ENCODE measurements at places on chromosomes 5 and 9.

DNA sequence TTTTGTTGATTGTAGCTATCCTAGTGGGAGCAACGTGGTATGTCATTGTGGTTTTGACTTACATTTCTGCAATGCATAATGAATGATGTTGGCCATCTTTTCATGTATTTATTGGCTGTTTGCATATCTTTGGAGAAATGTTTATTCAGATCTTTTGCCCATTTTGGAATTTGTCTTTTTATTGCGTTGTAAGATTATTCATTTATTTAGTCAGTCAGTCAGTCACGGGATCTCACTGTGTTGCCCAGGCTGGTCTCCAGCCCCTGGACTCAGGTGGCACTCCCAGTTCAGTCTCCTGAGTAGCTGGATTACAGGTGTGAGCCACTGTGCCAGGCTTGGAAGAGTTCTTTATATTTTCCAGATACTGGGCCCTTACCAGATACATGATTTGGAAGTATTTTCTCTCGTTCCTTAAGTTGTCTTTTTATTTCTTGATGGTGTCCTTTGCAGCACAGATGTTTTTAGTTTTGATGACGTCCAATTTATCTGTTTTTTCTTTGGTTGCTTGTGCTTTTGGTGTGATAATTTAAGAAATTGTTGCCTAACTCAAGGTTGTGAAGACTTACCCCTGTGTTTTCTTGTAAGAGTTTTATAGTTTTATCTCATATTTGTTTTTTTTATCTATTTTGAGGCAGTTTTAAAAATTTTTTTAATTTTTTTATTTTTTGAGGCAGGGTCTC lies 67.1 kb downstream of the EHMT1 start:
- DNase-seq, result no peak

DNA sequence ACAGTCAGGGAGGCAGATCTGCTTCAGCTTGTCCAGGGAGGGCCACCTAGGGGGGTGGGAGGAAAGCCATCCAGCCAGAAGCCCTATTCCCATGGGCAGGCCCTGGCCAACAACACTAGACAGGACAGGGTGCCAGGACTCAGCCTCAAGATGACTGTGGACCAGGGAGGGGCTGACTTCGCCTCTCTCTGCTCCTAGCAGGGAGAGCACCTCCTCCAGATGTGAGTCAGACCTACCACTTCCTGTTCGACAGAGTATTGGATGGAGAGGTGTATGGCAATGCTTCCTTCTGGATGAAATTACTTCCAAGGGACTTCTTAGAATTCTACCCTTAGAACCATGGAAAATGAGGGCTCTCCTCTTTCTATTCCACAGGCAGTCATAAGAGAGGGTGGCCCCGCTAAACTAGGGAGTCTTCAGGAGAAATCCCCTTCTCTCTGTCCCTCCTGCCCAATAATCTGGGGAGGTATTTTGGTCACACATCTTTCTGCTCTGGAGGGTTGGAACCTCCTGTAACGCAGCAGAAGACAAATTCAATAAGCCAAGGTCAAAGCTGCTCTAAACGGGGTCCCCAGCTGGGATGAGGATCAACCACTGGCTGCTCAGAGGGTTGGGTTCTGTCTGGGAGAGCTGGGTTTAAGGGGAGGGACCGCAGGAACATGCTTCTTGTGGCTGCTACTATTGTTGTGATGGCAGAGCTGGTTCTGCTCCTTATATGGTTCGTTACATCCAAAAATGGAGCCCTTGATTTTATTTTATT lies 23.2 kb upstream of the RCL1 start:
- DNase-seq, result no peak

GRCh38 chr5:59769832-59770231 lies 123.7 kb downstream of the PDE4D start:
- no peak for DNase-seq

DNA sequence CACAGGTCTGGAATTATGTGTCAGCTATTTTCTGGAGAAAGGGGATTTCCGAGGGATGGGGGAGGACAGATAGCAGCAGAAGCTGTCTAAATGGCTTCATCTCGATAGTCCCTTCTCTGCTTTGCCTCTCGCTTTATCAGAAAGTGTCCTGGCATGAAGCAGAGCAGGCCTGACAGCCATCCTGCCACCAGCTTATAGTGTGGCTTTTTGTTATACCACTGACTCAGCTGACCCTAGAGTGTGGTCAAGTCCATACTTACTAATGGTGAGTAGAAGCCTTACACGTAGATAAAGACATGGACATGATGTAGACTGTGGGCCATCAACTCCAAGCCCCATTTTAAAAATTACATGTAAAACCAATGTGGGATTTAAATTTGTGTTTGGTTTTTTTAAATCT lies 50.0 kb downstream of the RCL1 start:
- DNase-seq, result no peak

GRCh38 chr5:58458743-58459145 lies 1.1 kb downstream of the PLK2 start:
- no peak for DNase-seq

DNA sequence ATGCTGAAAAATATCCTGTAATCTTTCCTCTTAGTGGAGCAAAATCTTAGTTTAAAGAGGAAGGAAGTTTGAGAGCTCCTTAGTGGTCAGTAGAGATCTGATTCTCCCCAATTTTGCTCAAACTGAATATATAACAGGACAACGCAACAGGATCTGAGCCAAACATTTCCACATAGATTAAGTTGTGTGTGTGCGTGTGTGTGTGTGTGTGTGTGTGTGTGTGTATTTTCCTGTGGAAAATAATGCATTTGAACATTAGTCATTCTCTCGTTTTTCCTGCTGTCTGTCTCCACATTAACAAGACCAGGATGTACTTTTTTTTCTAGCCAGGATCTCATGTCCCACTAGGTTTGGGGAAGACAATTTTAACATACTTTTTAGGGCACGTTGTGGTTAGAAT lies 312.1 kb upstream of the CDH18 start:
- DNase-seq, result no peak

DNA sequence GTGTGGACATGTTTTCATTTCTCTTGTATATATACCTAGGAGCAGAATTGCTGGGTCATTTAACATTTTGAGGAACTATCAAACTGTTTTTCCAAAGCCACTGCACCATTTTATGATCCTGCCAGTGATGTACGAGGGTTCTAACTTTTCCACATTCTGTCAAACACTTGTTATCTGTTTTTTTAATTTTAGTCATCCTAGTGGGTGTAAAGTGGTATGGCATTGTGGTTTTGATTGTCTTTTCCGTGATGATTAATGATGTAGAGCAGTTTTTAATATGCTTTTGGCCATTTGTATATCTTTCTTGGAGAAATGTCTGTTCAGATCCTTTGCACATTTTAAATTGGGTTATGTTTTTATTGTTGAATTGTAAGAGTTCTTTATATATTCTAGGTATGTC lies 107.0 kb downstream of the MELK start:
- no peak for DNase-seq

- no peak for DNase-seq
Measured at GRCh38 chr5:123997462-123998215, 485.7 kb downstream of the CSNK1G3 start.

DNA sequence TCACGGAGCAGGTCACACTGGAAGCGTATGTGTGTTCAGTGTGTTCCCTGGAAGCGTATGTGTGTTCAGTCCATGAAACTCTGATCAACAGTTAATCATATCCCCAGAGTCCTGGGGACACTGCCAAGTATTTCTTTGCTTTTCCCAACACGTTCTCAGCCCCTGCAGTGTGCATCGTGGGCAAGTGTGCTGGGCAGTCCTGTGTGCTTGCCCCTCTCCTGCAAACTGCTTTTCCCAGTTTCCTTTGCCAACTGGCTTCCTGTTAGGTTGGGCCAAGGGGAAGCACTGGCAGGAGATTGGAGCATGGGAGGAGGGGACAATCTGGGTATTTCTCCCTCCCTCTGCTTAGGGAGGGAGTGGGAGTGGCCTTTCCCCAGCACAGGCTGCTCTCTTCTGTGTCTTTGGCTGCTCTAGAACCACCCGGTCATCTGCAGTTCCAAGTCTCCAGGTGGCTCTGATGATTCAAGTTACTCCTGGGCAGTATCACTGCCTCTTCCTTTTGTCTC lies 36.8 kb upstream of the NEK6 start:
- no peak for DNase-seq

DNA sequence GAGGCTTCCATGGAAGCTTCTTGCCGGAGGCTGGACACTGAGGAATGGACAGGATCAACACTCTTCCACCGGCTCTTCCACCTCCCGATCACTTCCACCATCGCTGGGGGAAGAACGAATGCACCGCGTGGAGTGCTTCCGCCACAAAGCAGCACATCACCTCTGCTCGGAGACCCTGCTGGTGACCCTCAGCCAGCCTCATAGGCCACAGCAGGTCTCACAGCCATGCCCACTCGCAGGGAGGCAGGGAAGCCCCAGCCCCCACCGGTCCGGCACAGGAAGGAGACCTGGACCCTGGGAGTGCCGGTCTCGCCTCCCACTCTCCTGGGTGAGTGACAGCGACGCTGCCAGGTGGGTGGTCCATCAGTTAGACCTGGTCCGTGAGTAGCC lies 4.7 kb downstream of the MRPL36 start:
- no peak for DNase-seq

- no peak for DNase-seq
Measured at GRCh38 chr9:126682113-126682810, 68.5 kb downstream of the LMX1B start.

DNA sequence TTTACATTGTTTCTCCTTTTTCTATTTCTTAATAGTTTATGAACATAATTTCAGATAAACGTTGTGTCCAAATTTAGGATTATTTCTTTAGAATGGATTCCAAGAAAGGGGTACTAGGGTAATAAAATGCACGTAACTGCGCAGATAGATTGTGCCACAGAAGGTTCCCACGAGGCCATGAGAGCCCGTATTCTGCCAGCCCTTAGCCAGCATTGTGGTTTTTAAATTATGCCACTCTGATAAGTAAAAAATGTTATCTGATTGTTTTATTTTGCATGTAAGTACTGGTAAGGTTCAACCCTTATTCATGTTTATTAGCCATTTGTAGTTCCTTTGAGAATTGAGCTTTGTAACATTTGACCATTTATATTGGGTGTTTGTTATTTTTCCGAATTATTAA lies 88.7 kb downstream of the PRKACG start:
- no peak for DNase-seq

- DNase-seq, result no peak
Measured at GRCh38 chr5:180133971-180134508, 62.5 kb upstream of the RNF130 start.

DNA sequence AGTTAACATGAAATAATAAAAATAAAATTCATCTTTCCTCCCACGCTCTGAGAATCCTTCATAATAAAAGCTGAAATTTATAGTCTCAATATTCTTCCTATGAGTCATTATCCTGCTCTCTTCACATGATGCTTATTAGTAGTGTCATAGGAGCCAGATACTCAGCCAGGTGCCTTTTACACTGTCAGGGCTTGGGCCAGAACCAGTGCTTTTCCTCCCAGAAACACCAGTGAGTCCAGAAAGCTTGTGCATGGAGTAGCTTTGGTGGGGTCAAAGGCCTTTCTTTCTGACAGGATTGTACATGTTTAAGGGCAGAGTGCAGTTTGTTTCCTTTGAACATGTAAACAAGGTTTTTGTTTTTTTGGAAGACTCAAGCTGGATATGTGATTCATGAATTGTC lies 6.8 kb downstream of the LSM11 start:
- no peak for DNase-seq

GRCh38 chr5:89255845-89256463 lies 373.0 kb upstream of the MEF2C start:
- no peak for DNase-seq

DNA sequence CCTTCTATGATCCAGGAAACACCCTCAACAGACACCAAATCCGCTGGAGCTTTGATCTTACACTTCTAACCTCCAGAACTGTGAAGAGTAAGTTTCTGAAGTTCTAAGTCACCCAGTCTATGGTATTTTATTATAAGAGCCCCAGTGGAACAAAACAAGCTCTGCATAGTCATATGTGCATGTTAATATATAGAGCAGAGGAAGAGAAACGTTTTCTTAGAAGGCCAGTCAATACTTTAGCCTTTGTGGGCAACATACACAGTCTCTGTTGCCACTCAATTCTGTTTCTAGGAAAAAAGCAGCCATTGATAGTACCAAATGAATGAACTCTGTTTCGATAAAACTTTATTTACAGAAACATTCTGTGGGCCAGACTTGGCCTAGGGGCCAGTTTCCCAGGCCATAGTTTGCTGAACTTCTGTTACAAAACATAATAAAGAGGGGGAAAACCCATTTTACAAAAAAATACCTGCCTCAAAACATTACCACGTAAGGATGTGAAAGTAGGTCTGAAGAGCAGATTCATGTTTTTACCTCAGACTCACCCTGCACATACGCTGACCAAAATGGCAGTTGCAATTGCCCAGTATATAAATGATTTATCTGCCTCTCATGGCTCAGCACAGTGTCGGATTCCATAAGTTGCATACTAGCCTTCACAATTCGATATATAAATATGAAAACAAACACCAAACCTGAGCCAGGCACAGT lies 350.5 kb downstream of the SLIT3 start:
- DNase-seq, result no peak

DNA sequence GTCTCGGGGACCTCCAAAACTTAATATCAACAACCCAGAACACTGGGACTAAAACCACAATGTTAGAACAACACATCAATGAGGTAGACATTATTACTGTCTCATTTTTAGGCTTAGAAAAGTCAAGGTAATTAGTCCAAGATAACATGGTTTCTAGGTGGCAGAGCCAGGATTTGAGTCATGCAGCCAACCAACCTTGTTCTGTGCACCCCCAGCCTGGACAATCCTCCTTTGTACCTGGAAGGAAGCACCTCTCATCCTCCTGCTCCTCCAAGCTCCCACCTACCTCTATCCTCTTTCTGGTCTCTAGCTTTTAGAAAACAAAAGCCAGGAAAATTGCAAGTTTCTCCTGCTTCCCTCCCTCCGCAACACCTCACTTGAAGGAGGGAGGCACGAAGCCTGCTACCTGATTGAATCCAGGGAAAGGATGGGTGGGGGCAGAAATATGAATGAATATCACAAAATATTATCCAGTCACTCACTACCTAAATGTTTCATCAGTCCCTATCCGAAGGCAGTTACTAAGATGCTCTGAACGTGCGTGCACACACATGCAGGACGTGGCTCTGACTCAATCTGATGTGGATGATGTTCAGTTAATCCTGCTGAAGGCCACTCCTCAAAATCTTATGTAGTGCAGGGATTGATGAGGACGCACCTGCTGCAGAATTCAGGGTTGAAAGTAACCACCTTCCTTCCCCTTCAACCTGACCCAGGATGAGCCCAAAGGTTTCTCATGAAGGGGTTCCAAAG lies 26.3 kb upstream of the TTC1 start:
- DNase-seq, result no peak

GRCh38 chr9:136147038-136147889 lies 28.6 kb upstream of the TMEM250 start:
- no peak for DNase-seq

GRCh38 chr5:150026682-150027172 lies 26.2 kb downstream of the HMGXB3 start:
- DNase-seq, result no peak

- DNase-seq, result no peak
Measured at GRCh38 chr5:32771037-32771436, 59.9 kb downstream of the NPR3 start.

DNA sequence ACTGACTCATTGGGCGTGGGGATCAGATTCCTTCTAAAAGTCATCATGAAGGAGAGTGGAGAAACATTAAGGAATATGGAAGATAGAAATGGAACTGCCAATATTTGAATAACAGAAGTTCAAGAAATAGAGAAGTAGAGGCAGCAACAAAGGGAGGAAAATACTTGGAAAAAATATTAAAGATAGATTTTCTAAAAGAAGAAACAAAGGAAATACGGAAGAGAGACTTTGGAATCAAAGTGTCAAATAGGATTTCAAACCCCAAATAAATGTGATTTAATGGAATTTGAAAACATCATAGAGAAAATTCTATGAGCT lies 605.1 kb upstream of the KLF4 start:
- no peak for DNase-seq
